Pancreas (tissue), 10 donors: ENCODE measurements at places on chromosomes 6 and 20. TPM values are rescaled to one million over a fixed set of nuclear protein-coding genes. Genes with fewer than 3 reads are reported as not detected.

TNF gene
- 0.31 TPM for total RNA-seq

SAMD5 gene
- 0.54 TPM for total RNA-seq

MAP7 gene
- 37.9 TPM for total RNA-seq

PTCHD4 gene
- 0.59 TPM for total RNA-seq

PRSS16 gene
- total RNA-seq = 26.5 TPM

- no peaks in the 10 kb centered on the region for H3K36me3 ChIP-seq
- no peak for DNase-seq
- no peak overlapping the region for H3K27ac ChIP-seq
- no peaks in the 10 kb centered on the region for H3K4me1 ChIP-seq
- H3K27me3 ChIP-seq = no peaks in the 10 kb centered on the region
- H3K4me3 ChIP-seq = no peak overlapping the region
These were observed 92.7 kb upstream of the LY86 start for GRCh38 chr6:6495851-6496250.

DNA sequence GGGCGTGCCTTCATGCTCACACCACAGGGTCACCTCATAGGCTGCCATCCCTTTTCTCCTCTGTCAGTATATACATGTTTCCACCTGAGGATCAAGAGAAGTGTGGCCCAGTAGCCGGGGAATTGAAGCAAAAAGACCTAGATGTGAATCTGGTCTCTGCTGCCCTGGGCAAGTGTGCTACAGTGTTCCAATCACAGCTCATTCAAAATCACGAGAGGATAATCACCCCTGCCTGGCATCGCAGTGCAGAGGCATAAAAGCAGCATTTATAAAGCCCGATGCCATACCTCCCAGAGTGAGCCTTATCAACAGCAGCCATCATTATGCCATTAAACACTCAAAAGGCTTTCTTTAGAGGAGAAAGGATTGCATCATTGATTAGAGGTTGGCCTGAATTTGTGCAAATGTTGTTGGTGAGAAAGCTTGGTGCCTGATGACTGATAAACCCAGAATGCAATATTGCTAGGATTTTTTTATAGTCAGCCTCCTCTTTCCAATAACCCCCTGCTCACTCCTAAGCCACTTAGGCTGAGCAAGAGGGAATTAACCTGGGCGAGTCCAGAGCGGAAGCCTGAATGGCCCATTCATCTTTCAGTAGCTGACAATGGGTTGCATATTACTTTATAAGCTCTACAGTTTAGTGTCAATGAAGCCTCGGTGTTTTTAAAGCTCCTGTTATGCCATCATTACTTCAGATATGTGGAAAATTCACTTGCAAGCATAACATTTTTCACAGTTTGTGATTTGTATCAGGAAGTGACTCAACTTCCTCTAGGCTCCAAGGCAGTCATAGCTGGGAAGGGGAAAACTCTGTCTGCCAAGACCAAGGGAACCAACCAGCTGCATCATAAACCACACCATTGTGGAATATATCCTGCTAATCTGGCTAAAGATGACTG is 92.5 kb upstream of the NXT1 start:
- no peaks in the 10 kb centered on the region for H3K36me3 ChIP-seq
- no peaks in the 10 kb centered on the region for H3K27me3 ChIP-seq
- DNase-seq = no peak
- peak overlapping the region; percentile 48 for H3K27ac ChIP-seq
- no peak overlapping the region for H3K4me3 ChIP-seq
- peaks cover 7% of the 10 kb centered on the region for H3K4me1 ChIP-seq

DNA sequence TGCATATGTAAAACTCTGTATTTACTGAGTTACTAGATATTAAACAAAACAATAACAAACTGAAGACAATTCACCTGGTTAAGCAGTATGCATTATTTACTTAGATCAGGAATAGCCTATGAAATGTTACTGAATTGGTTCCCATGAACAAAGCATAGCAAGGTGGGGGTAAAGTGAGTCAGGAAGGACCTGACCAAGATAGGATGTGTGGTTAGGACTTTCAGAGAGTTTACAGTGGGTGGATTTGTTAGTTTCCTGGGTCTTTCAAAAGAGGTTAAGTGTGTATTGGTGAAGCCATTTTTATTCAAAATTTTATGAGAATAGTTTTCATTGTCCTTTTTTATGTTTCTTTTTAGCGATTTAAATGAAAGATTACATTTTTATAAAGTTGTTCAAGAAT is 32.9 kb downstream of the TBPL1 start:
- no peaks in the 10 kb centered on the region for H3K36me3 ChIP-seq
- no peak overlapping the region for H3K27ac ChIP-seq
- H3K4me1 ChIP-seq = no peaks in the 10 kb centered on the region
- no peaks in the 10 kb centered on the region for H3K27me3 ChIP-seq

DNA sequence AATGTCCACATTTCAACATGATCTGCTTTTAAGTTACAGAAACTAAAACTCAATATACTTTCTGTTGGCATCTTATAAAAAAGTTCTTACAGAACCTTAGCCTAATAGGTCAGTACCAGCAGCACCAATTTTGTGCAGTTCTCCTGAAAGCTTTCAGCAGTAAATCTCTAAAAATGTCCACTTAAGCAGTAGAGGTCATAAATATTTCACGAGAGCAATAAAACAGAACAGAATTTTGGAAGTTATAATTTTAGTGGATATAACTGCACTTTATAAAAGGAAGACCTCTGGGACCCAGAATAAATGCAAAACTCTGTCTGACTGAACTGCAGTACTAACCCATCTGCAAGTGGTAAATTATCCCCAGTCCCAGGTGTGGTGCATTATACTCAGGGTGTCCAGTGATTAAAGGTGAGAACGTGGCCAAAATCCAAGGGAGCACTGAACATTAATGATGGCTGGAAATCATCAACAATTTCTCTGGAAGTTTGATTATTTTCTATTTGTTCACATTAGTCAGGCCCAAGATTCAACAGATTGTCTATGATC is 172.6 kb upstream of the RSPO3 start:
- no peak overlapping the region for H3K4me3 ChIP-seq
- H3K36me3 ChIP-seq = no peaks in the 10 kb centered on the region
- no peaks in the 10 kb centered on the region for H3K27me3 ChIP-seq

GRCh38 chr20:46703435-46703834 is 6.0 kb upstream of the SLC2A10 start:
- H3K27ac ChIP-seq = no peak overlapping the region
- DNase-seq = no peak
- H3K4me3 ChIP-seq = no peak overlapping the region
- H3K4me1 ChIP-seq = no peaks in the 10 kb centered on the region
- H3K27me3 ChIP-seq = no peaks in the 10 kb centered on the region
- no peaks in the 10 kb centered on the region for H3K36me3 ChIP-seq

- H3K4me3 ChIP-seq = no peak overlapping the region
- no peaks in the 10 kb centered on the region for H3K27me3 ChIP-seq
- H3K36me3 ChIP-seq = no peaks in the 10 kb centered on the region
- H3K27ac ChIP-seq = no peak overlapping the region
- no peak for DNase-seq
- H3K4me1 ChIP-seq = no peaks in the 10 kb centered on the region
These were observed 73.4 kb upstream of the HMGCLL1 start for GRCh38 chr6:55652429-55652828.

DNA sequence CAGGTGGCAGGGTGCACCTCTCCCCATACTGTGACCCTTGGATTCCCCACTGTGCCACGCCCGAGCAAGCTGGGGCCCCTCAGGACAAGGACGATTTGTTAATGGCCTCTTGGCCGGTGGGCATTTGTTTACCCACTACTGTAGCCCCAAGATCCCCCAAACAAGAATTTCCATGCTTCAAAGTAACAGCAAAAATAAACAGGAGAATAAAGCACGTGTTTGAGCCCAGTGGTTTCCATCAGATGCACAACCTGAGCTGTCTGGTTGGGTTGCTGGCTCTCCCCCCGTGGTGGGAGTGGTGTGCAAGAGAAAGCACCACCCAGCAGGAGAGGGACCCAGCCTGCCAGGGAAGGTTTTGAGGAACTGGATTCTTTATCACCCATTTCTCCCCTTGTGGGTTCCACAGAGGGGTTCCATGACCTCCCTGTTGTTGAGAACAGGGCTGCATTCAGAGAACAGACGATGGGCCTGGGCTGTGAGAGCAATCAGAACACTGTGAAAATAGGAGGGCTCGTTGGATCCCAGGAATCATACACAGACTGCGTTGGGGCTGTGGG is 4.8 kb downstream of the CD93 start:
- no peak overlapping the region for H3K27ac ChIP-seq
- no peak overlapping the region for H3K4me3 ChIP-seq
- no peak for DNase-seq
- no peaks in the 10 kb centered on the region for H3K36me3 ChIP-seq
- H3K4me1 ChIP-seq = no peaks in the 10 kb centered on the region

DNA sequence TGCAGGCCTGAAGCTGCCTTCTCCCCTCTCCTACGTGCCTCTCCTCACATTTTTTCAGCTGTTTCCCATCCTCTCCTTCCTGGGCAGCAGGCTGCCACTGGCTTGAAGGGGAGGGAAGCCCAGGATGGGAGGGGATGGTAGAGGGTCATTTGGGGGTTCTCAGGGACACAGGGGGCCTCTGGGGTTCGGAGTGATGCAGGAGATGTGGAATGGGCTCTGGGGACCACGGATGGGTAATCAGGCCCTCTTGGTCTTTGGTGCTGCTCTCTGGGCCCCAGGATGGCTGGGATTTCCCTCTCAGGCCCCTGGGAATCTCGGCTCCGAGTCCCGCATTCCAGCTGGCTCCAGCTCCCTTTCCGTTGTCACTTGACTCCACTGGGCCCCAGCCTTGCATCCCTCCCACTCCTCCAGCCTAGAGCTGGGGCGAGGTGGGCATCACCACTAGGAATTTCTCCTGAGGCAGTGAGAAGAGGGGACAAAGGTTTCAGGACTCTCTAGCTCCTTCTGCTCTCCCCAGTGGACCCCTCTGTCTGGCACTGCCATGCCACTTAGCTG is 2.0 kb upstream of the DDR1 start:
- peak overlapping the region; percentile 83 for H3K27ac ChIP-seq
- no peaks in the 10 kb centered on the region for H3K36me3 ChIP-seq
- H3K4me3 ChIP-seq = no peak overlapping the region

DNA sequence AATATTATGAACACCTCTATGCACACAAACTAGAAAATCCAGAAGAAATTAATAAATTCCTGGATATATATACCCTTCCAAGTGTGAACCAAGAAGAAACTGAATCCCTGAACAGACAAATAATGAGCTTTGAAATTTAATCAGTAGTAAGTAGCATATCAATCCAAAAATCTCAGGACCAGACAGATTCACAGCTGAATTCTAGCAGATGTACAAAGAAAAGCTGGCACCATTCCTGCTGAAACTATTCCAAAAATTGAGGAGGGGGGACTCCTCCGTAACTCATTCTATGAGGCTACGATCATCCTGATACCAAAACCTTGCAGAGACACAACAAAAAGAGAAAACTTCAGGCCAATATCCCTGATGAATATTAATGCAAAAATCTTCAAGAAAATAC is 67.0 kb upstream of the PDE7B start:
- no peaks in the 10 kb centered on the region for H3K27me3 ChIP-seq
- H3K4me1 ChIP-seq = no peaks in the 10 kb centered on the region
- no peaks in the 10 kb centered on the region for H3K36me3 ChIP-seq
- H3K27ac ChIP-seq = no peak overlapping the region
- no peak overlapping the region for H3K4me3 ChIP-seq

DNA sequence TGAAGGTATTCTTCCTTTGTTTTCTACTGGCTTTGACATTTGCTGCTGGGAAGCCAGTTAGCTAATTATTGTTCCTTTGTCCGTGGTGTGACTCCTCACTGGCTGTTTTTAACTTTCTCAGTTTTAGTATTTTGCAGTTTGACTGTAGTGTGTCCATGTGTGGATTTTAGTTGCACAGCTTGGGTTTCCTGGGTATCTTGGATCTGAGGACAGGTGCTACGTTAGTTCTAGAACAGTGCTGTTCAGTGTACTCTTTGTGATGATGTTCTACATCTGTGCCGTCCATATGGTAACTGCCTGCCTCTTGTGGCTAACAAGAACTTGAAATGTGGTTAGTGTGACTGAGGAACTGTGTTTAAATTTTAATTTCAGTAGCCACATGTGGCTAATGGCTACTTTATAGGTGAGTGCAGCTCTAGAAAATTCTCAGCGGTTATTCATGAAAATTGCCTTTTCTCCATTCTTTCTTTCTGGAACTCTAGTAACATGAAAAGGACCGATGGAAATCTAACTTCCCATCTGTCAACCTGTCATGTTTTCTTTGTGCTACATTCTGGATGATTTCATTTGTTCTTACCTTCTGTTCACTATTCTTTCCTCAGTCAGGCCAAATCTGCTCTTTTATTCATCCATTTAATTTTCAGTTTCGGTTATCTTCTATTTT is 7.4 kb downstream of the SNX9 start:
- H3K4me1 ChIP-seq = no peaks in the 10 kb centered on the region
- no peak overlapping the region for H3K4me3 ChIP-seq
- no peaks in the 10 kb centered on the region for H3K27me3 ChIP-seq
- no peaks in the 10 kb centered on the region for H3K36me3 ChIP-seq
- DNase-seq = no peak
- H3K27ac ChIP-seq = no peak overlapping the region

GRCh38 chr20:11130554-11131166 is 456.9 kb upstream of the JAG1 start:
- DNase-seq = no peak
- H3K36me3 ChIP-seq = no peaks in the 10 kb centered on the region
- H3K27ac ChIP-seq = no peak overlapping the region
- peaks cover 7% of the 10 kb centered on the region for H3K4me1 ChIP-seq
- H3K27me3 ChIP-seq = no peaks in the 10 kb centered on the region
- no peak overlapping the region for H3K4me3 ChIP-seq

- no peaks in the 10 kb centered on the region for H3K4me1 ChIP-seq
- H3K4me3 ChIP-seq = no peak overlapping the region
- H3K36me3 ChIP-seq = no peaks in the 10 kb centered on the region
- DNase-seq = no peak
These were observed 691.7 kb upstream of the SLC35B3 start for GRCh38 chr6:9126878-9127560.

- peaks cover 4% of the 10 kb centered on the region for H3K4me1 ChIP-seq
- no peak for DNase-seq
- H3K27ac ChIP-seq = peak overlapping the region; percentile 11
- H3K36me3 ChIP-seq = no peaks in the 10 kb centered on the region
- no peak overlapping the region for H3K4me3 ChIP-seq
- no peaks in the 10 kb centered on the region for H3K27me3 ChIP-seq
These were observed 508.7 kb upstream of the CITED2 start for GRCh38 chr6:139882977-139883728.

GRCh38 chr20:45087097-45087790 is 13.7 kb downstream of the KCNS1 start:
- H3K4me3 ChIP-seq = no peak overlapping the region
- H3K27ac ChIP-seq = no peak overlapping the region
- H3K27me3 ChIP-seq = no peaks in the 10 kb centered on the region
